ENCODE measurements at places on chromosomes 6 and 20.

DNA sequence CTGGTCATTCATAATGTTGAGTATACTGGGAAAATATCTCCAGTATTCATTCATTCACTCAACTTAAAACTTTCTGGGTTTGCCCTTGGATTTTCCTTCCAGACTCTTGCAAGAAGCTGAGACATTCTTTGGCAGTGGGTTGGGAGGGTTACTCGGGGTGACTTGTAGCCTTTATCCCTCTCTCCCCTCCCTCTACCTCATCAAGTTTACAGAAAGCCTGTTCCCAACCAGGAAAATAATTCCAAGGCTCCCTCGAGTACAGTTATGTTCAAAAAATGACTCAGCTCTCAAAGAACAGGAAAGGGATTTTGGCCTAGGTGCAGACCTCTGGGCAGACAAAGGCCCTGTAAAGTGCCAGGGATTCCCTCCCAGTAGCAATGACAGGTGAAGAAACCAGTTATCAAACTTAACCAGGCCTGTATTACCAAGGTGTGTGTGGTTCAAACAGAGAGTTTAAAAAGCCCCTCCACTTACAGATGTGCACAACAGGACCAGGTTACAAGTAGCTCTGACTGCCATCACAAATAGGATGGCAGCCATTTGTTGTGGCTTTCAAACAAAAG is 22.2 kb downstream of the FKBP1A start:
- no peak for DNase-seq

GRCh38 chr6:98823428-98824161 is 10.8 kb upstream of the POU3F2 start:
- DNase-seq, result no peak

DNA sequence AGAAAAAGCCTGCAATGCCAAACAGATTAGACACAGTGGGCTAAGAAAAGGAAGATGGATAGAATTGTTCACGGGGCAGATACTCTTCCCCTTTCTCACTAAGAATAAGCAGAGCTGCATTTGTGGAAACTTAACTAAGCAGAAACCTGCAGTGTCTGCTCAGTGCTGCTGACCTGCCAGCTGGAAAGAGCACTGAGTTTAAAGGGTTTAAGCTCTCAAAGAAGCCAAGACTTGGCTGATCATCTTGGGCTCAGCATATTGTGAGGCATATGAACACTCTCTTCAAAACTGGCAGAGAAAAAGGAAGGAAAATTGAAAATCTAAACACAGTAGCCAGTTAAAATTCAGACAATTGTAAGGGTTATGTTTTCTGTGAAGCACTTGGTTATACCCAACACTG is 711.1 kb upstream of the EPHA7 start:
- DNase-seq, result no peak

- DNase-seq, result no peak
These were observed 73.7 kb downstream of the FARS2 start for GRCh38 chr6:5335020-5335419.

GRCh38 chr20:23350196-23350903 is at the start of gene NXT1:
TSS of gene NXT1 (plus strand) at chr20:23350791. CDS start at chr20:23354042, 3,251 bp downstream.
- DNase-seq, result peak; percentile 97

GRCh38 chr20:41135187-41135887 is 2.0 kb upstream of the PLCG1 start:
- no peak for DNase-seq

DNA sequence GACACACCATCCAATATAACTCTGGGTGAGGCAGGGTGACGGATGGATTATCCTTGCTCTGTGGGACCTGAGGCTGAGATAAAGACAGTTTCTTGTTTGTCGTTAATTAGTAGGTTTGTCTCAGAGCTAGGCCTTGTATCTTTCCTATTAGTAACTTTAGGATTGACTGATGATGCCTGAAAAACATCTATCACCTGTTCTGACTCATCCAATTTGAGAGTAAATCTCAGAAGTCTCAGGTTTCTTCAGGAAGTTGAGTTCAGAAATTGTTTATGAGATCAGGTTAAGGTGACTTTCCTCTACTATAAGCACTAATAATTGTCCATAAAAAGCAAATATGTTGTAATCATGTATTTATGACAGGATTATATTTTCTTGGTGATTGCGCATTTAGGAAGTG is 129.5 kb upstream of the SUPT3H start:
- no peak for DNase-seq

DNA sequence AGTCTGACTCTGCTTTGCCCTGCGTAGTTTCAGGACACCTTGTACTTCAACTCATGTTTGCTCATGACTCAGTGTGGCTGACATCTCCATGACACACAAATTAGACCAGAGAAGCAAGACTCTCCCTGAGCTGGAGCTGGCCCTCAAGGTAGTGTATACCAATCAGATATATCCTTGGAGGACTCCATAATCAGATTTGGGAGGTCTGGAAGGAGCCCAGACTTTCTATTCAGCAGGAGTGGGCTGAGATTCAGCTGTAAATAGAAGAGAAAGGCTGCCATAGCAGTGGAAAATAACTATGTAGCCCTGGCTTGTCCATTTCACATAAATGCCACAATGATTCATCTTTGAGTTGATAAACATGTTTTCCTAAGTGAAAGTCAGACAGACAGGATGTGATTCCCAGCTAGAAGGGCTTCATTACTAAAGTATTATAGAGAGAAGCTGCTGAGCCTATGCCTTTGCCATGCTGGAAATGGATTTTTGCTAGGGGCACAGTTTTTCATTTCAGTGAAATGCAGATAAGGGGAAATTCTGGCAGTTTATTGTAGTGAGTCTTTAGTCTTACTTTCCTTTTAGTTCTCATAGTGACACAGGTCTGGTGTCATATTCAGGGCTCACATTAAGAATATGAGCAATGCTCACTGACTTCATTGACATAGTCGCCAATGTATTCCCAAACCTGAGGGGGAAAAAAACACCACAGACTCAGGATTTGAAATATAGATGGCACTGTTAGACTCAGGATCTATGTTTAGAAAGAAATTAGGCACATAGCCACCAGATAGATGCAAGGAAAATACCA is 95.3 kb downstream of the CLVS2 start:
- DNase-seq, result no peak

DNA sequence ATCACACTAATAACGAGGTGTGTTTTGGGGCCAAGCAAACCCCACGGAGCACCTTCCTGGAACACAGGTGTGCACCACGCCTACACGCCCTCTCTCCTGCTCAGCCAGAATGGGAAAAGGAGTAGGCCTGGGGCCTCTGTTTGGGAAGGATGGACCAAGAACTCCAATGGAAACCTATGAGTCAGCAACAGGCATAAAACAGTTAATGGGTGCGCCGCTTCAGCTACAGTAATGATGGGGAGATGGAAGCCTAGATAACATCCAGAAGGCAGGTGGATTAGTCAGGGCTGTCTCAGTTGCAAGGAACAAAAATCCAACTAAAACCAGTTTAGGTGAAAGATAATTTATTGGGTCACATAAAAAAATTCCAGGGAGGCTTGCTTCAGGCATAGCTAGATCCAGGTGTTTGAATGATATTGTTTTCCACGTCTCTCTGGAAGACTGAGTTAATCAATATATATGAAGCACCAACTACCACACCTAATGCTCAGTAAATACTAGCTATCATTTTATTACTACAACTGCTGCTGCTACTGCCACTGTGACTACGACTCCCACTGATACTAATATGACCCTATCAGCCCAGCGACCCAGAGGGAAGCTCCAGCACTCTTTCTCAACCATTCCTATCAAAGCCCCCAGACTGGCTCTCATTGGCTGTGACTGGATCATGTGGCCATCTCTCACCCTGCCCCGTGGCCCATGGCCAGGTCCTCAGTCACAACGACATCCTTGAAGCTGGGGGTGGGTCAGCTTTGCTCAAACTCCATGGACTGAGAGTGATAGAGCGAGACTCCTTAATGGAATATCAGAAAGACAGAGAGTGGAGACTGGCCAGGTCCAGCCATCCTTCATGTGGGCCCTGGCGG is 155.2 kb upstream of the PTPN1 start:
- DNase-seq, result peak; percentile 12

GRCh38 chr6:110002676-110003075 is 24.6 kb downstream of the GPR6 start:
- no peak for DNase-seq

- DNase-seq, result peak; percentile 72
These were observed 18.0 kb upstream of the SLCO4A1 start for GRCh38 chr20:62624325-62624690.

DNA sequence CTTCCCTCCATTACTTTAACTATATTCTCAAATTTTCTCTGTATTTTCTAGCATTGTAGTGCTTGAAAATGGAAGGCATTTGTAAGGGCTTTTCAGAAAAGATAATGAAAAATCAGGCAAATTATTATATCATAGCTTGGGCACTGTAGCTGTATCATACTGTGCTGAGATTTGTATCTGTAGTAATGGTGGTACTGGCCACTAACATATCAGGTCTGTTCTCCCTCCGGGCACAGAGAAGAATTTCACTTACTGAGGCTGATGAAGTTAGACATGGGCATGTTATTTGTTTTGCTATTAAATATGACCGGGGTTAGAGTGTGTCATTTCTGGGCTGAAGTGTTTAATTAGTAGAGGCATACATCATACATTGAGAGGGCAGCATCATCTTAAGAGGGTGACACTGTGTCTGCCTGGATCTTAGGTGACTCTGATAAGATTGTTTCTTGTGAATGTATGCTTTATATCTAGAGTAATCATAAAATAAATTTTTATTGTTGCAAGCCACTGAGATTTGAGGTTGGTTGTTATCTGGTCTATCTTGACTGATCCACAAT is 1395.9 kb downstream of the EPHA7 start:
- DNase-seq, result no peak

DNA sequence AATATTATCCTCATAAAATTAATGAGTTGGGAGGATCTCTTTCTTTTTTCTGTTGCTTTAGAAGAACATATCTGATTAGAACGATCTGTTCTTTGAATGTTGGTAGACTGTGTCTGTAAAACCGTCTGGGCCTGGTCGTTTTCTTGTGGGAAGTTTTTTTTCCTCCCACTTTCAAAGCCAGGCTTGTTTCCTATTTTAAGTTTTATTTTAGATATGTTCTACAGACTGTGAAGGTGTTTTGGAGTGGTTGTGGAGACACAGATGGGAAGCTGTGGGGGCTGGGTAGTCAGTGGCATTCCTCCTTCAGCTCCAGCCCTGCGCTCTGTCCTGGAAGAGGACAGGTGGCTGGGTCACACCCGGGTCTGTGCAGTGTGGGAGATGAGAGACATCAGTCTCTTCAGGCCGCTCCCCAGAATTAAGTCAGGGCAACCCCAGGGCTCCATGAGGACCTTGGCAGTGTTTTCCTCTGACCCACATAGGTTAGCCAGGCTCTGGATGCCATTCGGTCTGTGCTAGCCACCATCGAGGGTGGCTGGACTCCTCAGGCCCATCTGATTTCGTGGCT is 92.0 kb upstream of the SCP2D1 start:
- no peak for DNase-seq

DNA sequence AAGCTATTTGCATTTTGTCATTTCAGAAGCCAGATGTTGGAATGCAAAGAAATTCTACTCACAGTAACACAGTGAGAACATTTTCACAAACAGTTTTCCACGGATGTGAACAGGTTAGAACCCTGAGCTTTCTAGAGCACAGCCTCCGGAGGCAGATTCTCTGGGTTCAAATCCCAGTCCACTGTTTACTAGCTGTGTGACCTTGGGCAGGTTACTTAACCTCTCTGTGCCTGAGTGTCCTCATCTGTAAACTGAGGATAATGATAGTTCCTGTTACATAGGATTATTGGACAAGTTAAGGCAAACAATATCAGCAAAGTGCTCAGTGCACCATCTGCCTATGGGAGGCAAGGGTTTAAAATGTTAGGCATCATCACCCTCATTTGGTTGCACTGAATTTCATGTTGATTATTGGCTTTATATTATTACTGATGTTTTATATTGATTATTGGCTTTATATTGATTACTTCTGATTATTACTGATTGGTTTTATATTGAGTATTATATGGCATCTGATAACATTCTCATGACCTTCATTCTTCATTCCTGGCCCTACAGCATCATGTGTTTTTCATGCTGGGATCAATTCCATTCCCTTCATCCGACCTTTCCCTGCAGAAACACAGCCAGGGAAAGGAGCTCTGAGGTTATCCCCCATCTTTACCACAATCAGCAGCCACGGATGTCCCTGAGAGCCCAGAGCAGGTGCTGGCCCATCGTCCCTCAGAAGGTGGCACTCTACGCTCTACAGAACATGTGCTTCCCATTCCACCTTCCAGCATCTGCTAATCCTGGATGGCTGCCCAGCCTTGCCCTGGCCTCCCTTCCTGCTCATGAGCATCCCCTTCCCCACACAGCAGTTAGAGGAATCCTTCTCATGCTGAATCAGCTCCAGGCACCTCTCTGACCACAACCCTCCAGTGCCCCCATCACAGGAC is 283.1 kb downstream of the PREX1 start:
- DNase-seq, result no peak

DNA sequence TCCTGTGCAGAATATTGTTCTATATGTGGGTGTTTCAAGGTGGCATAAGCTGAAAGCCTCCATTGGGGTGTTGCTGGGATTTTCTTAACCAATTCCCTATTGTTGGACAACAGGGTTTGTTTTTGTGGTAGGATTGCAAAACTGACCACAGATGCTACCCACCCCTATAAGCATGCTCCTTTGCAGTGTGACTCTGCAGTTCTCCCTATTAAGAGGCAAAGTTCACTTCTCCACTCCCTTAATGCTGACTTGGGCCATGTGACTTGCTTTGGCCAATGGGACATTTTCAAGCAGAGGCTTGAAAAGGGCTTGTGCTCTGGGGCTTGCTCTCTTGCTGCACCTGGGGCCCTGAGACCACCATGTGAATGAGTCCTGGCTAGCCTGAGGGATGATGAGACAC is 8.5 kb upstream of the ANGPT4 start:
- no peak for DNase-seq

GRCh38 chr6:24524805-24525204 is 30.0 kb downstream of the ALDH5A1 start:
- no peak for DNase-seq

DNA sequence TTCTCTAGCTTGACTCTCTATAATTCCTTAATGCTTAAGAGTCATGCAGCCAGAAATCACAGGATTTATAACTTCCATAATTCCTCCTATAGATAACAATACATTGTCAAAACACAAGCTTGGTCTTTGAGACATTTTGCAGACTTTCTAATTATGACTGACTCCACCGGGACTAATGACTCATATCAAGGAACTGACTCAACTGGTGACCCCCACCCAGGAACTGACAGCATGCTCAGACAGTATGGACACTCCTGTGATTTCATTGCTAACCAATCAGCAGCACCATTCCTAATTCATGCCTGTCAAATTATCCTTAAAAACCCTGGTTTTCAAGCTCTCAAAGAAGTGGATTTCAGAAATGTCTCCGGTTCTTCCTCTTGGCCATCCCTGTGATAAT is 670.5 kb upstream of the IMPG1 start:
- no peak for DNase-seq

- no peak for DNase-seq
These were observed 47.4 kb downstream of the STK38 start for GRCh38 chr6:36499918-36500317.

Data from heart left ventricle (tissue), 16 donors.